Stimulated activated CD8-positive, alpha-beta memory T cell treated with anti-CD3 and anti-CD28 coated beads, Interleukin-7, amount 100 ng/mL, for 24 hours (primary cell): ENCODE measurements at places on chromosomes 16 and 17.

GRCh38 chr16:51892293-51893007 lies 654.5 kb downstream of the TOX3 start:
- no peak for DNase-seq

GRCh38 chr17:76191896-76192295 lies 48.4 kb downstream of the RNF157 start:
- DNase-seq: no peak

- no peak for DNase-seq
Observed at GRCh38 chr17:77628035-77628434, 330.5 kb upstream of the TNRC6C start.

- no peak for DNase-seq
Observed at GRCh38 chr17:18986541-18987229, 17.9 kb downstream of the FAM83G start.

DNA sequence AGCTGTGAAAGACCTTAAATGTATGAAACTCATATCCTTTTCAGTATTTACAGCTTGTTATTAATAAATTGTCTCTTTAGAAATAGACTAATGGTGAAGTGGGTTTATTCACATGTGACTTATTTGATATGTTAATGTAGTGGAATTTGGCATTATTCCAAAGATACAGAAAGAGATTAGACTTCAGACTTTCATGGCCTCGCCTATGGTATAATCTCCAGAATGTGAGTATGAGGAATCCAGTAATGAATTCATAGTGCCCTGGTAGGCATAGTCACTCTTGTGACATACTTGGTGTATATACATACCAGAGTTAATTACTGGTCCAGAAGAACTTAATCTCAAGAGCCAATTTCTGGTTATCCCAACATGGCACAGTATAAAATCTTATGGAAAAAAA lies 72.7 kb downstream of the OMG start:
- DNase-seq: no peak

GRCh38 chr16:58361726-58362125 lies 30.5 kb upstream of the GINS3 start:
- no peak for DNase-seq

- DNase-seq: no peak
Observed at GRCh38 chr17:39927929-39928857, 661 bp downstream of the LRRC3C start.

- DNase-seq: no peak
Observed at GRCh38 chr16:80300876-80301275, 239.9 kb upstream of the DYNLRB2 start.
